Right atrium auricular region (tissue), 2 donors: ENCODE measurements at places on chromosomes 1 and 21.

- no peak for DNase-seq
These were observed 117.9 kb downstream of the DMRTB1 start for GRCh38 chr1:53576866-53577760.

DNA sequence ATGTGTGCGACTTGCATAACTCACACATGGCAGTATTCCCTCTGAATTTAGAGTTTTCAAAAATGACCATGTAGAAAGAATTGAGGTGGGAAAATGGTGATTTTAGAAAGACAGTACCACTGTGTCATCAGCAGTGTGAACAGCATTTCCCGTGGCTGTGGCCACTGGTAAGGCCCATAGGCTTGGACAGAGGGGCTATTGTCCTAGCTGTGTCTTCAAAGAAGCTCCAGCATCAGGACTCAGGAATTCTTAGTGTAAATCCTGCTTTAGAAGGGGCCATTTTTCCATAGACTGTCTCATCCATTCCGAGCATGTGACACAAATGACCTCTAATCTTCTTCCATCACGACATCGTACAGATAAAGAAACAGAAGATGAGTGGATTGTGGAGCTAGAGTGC is 119.3 kb upstream of the BACE2 start:
- no peak for DNase-seq

GRCh38 chr1:157086299-157086698 is 13.3 kb downstream of the ETV3L start:
- no peak for DNase-seq

DNA sequence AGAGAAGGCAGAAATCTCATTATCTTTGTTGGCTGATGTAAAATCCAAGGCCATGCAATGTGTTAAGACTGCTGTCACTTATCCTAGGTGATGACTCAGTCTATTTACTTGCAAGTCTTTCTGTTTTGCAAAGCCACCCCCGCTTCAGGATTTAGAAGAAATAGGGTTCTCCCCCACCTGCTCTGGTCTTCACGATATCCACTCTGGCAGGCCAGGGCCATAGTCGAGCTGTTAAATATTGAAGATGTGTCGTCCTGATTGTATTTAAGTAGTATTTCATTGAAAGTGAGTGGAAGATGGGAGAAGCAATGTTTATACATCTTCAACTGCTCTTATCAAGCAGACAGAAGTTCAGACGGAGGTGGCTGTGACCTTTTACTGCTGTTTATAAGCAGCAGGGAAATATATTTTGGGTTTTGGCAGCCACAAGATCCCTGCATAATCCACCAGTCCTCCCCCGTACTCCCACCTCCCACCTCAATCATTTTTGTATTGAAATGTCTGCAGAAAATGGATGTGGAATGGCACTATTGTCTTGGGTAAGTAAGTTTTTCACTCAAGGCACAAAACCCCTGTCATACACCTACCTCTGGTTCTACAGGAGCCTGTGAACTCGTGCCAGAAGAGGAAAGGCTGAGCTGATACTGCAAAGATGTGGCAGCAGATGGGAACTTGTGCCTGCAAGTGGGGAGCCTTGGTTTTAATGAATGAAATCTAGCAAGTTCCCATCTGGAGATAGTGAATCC is 117.4 kb downstream of the MRPS6 start:
- DNase-seq = no peak
